ENCODE measurements at places on chromosomes 7 and 10.

DNA sequence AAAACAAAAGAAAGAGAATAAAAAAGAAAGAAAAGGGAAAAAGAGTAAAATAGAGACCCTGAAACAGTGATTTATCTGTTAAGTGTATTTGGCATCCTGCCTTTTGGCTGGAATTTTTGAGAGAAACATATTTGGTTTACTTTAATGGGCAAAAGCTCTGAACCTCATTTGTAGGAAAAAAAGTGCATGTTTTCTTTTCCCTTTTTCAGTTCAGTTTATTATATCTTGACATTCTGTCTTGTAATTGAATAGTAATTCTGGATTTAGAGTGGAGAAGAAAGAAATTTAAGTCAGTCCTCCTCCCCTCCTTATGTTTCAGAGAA lies 69.5 kb downstream of the ARID5B start:
- no peak overlapping the region for H3K4me3 ChIP-seq
- no peak overlapping the region for H3K27ac ChIP-seq
- DNase-seq = no peak
- no peaks in the 10 kb centered on the region for H3K4me1 ChIP-seq

DNA sequence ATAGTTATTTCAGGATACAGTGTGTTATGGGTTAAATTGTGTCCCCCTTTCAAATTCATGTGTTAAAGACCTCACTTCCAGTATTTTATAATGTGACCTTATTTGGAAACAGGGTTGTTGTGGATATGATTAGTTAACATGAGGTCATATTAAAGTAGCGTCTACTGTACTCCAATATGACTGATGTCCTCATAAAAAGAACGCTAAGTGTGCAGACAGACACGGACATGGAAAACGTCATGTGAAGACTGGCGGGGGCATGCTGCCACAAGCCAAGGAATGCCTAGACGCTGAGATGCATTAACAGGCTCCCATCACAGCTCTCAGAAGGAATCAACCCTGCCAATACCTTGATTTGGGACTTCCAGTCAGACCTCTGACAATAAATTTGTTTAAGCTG lies 1.5 kb upstream of the WDR37 start:
- peak overlapping the region; percentile 100 for H3K4me3 ChIP-seq
- H3K4me1 ChIP-seq = peaks cover 81% of the 10 kb centered on the region
- no peaks in the 10 kb centered on the region for H3K27me3 ChIP-seq
- H3K27ac ChIP-seq = no peak overlapping the region
- H3K36me3 ChIP-seq = peaks cover 60% of the 10 kb centered on the region

DNA sequence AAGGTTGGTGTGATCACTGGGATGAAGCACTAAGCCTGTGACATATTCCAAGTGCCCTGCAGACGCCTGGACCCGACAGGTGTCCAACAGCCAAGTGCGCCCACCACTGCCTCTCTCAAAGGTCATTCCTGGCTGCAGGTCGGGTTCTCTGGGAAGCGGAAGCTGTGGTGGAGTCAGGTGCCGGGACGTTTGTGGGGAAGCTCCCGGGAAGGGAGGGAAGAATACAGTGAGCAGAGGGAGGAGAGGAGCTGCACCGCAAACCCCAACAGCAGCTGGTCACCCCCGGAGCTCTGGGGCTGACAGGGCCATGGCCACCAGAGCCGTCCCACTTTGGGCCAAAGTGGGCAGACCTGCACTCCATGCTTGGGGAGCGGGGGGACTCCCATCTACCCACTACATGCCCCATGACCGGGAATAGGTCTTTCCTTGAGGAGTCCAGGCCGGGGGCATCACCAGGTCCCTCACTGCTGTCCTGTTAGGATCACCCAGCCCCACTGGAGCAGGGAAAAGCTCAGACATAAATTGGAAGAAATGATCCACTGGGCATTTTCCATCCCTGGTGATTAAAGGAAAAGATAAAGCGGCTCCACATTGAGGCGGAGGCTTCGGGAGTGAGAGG lies 84.5 kb upstream of the PPP2R2D start:
- no peak overlapping the region for H3K4me3 ChIP-seq
- no peaks in the 10 kb centered on the region for H3K36me3 ChIP-seq
- no peak overlapping the region for H3K27ac ChIP-seq
- H3K27me3 ChIP-seq = no peaks in the 10 kb centered on the region
- no peak for DNase-seq

GRCh38 chr7:128422842-128423241 lies 13.1 kb upstream of the IMPDH1 start:
- no peak overlapping the region for H3K27ac ChIP-seq
- no peaks in the 10 kb centered on the region for H3K4me1 ChIP-seq
- H3K36me3 ChIP-seq = no peaks in the 10 kb centered on the region
- no peak for DNase-seq
- no peak overlapping the region for H3K4me3 ChIP-seq
- H3K27me3 ChIP-seq = no peaks in the 10 kb centered on the region

GRCh38 chr7:112213735-112214134 lies 7.2 kb downstream of the ZNF277 start:
- no peaks in the 10 kb centered on the region for H3K27me3 ChIP-seq
- no peak for DNase-seq
- H3K4me1 ChIP-seq = no peaks in the 10 kb centered on the region

DNA sequence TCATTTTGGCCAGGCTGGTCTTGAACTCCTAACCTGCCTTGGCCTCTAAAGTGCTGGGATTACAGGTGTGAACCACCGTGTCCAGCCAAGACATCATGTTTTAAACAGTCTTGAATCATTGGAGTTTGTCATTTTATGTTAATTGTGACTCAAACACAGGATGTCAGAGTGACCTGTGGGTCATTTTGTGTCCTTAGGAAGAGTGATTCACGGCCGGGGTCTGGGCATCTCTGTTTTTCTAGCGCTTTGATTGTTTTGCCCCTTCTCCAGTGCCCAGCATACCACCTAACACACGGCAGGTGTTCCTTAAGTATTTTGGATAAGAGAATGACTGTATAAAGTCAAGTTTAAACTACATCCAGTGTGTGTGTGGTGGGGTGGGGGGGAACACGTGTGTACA lies 183.7 kb upstream of the KLF6 start:
- no peak overlapping the region for H3K27ac ChIP-seq
- no peak for DNase-seq
- no peaks in the 10 kb centered on the region for H3K36me3 ChIP-seq
- H3K27me3 ChIP-seq = no peaks in the 10 kb centered on the region

DNA sequence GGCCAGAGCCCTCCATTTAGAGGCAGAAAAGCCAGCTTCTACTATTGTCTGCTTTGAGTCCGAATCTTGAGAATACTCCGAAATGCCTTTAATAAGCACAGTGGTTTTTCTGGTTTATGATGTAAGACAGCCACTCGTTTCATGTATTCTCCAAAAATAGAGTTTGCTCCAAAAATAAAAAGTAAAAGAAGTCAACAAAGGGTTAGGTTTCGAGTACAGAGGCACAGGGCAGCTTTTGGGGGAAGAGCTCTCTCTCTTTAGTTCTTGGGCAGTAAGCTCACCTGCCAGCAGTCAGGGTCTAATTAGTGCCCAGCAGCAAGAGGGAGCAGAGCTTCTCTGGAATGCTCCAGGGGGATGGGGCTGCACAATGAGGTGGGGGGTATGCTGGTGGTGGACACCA lies 20.2 kb downstream of the CREB3L2 start:
- no peak overlapping the region for H3K4me3 ChIP-seq
- no peak overlapping the region for H3K27ac ChIP-seq
- H3K27me3 ChIP-seq = no peaks in the 10 kb centered on the region
- DNase-seq = no peak

- no peak overlapping the region for H3K4me3 ChIP-seq
- no peaks in the 10 kb centered on the region for H3K27me3 ChIP-seq
- no peak for DNase-seq
- H3K36me3 ChIP-seq = no peaks in the 10 kb centered on the region
- no peaks in the 10 kb centered on the region for H3K4me1 ChIP-seq
- H3K27ac ChIP-seq = no peak overlapping the region
These were observed 103.9 kb downstream of the SKAP2 start for GRCh38 chr7:26760501-26760900.

- H3K27ac ChIP-seq = no peak overlapping the region
- H3K4me1 ChIP-seq = no peaks in the 10 kb centered on the region
- H3K36me3 ChIP-seq = no peaks in the 10 kb centered on the region
- DNase-seq = no peak
- no peak overlapping the region for H3K4me3 ChIP-seq
These were observed 138.9 kb downstream of the NOC3L start for GRCh38 chr10:94223702-94224370.

DNA sequence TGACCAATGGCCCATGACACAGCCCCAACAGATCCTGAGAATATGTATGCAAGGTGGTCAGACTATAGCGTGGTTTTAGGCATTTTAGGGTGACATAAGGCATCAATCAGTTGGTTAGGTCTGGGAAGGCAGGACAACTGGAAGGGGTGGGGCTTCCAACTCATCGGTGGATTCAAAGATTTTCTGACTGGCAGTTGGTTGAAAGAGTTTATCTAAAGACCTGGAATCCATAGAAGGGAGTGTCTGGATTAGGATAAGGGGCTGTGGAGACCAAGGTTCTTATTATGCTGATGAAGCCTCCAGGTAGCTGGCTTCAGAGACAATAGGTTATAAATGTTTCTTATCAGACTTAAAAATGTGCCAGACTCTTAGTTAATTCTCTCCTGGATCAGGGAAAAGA lies 60.3 kb upstream of the CFAP46 start:
- H3K36me3 ChIP-seq = no peaks in the 10 kb centered on the region
- H3K27me3 ChIP-seq = peaks cover 6% of the 10 kb centered on the region
- H3K4me1 ChIP-seq = no peaks in the 10 kb centered on the region
- no peak overlapping the region for H3K27ac ChIP-seq

DNA sequence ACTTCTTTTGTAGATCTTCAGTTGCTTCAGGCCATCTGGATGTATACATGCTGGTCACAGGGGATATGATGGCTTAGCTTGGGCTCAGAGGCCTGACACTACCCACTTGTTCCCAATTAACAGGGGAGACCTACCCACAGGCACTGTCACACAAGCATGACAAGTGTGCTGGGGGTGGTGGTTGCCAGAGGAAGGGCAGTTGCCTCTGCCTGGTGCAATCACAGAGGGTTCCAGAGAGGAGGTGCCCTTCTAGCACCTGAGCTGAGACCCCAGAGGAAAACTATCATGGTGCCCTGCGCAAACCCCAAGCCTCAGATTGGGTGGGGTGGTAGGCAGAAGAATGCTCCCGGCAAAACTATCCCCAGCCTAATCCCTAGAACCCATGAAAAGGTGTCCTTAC lies 65.6 kb upstream of the NANOS1 start:
- no peak for DNase-seq
- peaks cover 6% of the 10 kb centered on the region for H3K4me1 ChIP-seq
- H3K27ac ChIP-seq = no peak overlapping the region
- no peak overlapping the region for H3K4me3 ChIP-seq
